ENCODE measurements at places on chromosomes 2 and 18. TPM values are rescaled to one million over a fixed set of nuclear protein-coding genes. Genes with fewer than 3 reads are reported as not detected.

Gene SCRN3
- polyA plus RNA-seq, result not detected

DNA sequence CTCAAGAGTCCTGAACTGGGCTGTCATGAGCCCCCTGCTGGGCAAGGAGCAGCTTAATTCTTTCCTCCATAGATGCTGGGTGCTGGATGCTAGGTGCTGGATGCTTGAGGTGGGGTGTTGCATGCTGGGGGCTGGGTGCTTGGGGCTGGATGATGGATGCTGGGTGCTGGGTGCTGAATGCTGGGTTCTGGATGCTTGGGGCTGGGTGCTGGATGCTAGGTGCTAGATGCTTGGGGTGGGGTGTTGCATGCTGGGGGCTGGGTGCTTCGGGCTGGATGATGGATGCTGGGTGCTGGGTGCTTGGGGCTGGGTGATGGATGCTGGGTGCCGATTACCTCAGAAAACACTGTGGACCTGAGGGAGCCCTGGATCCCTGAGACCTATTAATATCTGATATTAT, 837.7 kb downstream of the GALR1 start:
- DNase-seq, result no peak

- DNase-seq, result no peak
Measured at GRCh38 chr2:29663268-29663667, 258.1 kb downstream of the ALK start.

DNA sequence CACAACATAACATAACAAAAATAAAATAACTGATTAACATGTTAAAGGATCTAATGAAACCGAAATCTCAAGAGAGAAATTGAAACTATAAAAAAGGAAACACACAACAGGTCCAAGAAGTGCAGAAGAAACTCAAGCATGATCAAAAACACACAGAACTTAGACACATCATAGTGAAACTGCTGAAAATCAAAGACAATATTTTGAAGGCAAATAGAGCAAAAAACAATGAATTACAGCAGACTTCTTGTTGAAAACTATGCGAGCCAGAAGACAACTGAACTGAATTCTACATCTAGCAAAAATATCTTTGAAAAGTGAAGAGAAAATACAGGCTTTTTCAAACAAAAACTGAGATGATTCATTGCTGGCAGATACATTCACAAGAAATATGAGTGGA, 61.3 kb downstream of the UGP2 start:
- DNase-seq, result no peak

DNA sequence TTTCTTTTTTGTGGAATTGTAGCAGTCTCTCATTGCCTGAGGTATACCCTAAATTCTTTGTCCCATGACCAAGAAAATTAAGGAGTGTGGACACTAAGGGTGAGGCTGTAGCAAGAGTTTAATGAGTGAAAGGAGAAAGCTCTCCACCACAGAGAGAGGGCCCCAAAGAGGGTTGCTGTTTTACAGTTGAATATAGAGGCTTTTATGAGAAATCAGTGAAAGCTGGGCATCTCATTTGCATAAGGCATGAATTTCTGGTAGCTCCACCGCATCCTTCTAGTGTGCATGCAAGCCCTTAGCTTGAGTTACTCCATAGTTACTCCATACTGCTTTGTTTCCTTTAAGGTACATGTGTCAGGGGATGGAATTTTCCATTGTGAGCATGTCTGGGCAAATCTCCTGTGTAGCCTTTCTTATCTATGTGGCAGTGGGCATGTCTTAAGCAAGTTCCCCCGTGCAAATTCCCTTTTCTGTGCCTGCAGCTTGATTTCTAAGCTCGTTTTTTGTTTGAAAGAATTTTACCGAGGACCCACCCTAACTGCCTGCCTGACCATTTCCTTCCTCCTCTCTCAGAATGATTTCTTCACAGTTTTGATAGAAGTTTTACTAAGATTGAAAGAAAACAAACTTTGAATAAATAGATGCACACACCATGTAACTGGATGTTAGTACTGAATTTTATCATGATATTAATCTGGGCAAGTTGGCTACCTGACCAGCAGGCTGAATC, 218.9 kb downstream of the PARD3B start:
- no peak for DNase-seq

All from muscle of arm (tissue), 14 donors.